T-helper 1 cell (primary cell): ENCODE measurements at places on chromosomes 6 and 20.

- DNase-seq = no peak
Measured at GRCh38 chr6:12164508-12164770, 125.7 kb upstream of the EDN1 start.

DNA sequence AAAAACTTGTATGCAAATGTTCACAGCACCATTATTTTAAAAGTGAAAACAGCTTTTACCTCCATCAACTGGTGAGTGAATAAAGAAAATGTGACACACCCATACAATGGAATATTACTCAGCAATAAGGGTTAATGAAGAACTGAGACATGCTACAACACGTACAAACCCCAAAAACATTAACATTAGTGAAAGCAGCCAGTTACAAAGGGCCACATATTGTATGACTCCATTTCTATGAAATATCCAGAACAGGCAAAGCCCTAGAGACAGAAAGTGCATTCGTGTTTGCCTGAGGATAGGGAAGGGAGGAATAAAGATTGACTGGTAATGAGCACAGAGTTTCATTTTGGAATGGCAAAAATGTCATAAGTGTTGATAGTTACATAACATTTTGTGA, 21.5 kb downstream of the EPM2A start:
- DNase-seq = no peak

DNA sequence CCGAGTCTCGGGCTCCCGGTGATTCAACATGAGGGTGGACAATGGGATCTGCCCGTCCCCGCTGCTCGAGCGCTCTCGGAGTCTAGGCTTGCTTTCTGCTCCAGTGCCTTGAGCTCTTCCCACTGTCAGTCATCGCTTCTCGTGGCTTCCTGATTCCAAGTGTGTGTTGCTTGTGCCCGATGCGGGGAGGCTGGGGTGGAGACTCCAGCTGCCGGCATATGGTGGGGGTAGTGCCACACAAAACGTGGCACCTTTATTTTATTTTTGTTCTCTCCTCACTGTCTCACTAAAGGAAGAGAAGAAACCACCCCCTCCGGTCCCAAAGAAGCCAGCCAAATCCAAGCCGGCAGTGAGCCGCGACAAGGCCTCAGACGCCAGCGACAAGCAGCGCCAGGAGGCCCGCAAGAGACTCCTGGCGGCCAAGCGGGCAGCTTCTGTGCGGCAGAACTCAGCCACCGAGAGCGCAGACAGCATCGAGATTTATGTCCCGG, 14.8 kb upstream of the MYL9 start:
- DNase-seq = no peak

DNA sequence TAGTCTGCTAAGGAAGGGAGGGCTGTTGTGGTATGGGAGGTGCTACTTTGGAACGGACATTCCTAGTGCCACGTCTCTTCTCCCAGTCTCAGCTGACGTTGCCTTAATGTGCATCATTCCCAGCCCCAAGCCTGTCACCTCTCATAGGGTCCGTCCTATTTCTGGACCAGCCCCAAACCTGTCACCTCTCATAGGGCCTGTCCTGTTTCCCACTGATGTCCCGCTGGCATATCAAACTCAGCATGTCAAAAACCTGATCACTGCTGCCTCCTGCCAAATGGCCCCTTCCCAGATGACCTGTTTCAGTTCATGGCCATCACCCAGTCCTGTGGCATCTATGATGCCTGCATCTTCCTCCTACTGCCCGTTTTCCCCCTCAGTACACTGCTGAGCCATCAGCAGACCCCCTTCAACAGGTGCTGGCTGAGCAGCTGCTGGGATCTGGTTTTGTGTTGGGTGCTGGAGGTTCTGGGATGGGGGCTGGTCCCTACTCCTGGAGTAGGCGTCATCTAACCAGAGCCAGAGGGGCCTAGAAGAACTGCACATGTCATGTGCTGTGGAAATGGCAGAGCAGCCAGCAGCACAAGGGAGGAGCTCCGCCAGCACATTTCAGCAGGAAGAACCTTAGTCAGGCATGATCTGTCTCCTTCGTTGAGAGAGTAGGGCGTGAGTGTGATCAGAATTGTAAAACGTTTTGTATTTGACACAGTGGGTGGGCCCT, 3.3 kb downstream of the ENTPD6 start:
- DNase-seq = no peak

DNA sequence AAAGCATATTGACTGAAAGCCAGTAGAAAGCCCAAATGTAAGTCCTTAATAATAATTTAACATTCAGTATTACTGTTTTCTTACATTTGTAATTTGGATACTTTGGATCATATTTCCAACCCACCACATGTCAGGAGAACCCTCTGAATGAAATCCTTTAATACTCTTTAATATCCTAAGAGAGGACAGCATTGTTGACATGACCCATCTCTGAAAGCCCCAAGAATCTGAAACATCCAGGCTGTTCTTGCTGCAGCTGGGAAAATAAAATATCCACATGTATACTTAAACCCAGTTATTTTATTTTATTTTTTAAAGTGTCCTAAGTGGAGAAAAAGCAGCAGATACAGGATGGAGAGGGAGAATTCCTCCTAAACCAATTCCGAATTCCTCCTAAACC, 130.8 kb upstream of the RIPOR2 start:
- no peak for DNase-seq

- DNase-seq = no peak
Measured at GRCh38 chr6:113651120-113651519, 206.0 kb upstream of the MARCKS start.

- no peak for DNase-seq
Measured at GRCh38 chr20:10217721-10218410, 764 bp upstream of the SNAP25 start.

GRCh38 chr6:5996714-5997419, 9.9 kb downstream of the NRN1 start:
- DNase-seq = no peak

- DNase-seq = no peak
Measured at GRCh38 chr20:3364323-3365013, 43.0 kb downstream of the DNAAF9 start.

GRCh38 chr6:43733471-43734293, 36.3 kb upstream of the VEGFA start:
- peak; percentile 73 for DNase-seq

DNA sequence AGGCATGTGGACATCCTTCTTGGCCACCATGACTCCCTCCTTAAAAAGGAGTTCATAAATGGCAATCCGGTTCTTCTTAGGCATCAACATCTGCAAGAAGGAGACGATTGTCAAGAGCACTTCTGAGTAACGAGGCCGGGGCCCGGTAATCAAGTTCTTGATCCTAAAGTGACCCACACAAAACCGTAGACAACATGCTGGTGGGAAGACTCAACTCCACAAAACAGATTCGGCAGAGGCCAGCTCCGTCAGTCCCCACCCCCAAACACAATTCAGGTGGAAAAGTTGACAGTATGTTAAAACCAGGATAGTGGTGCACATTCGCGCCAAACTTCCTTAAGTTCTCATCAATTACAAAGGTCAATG, 754 bp downstream of the RPS10 start:
- DNase-seq = no peak

GRCh38 chr6:7328243-7328642, 15.2 kb upstream of the SSR1 start:
- DNase-seq = no peak

- DNase-seq = no peak
Measured at GRCh38 chr6:27694547-27694874, 217.7 kb downstream of the OR2B2 start.

DNA sequence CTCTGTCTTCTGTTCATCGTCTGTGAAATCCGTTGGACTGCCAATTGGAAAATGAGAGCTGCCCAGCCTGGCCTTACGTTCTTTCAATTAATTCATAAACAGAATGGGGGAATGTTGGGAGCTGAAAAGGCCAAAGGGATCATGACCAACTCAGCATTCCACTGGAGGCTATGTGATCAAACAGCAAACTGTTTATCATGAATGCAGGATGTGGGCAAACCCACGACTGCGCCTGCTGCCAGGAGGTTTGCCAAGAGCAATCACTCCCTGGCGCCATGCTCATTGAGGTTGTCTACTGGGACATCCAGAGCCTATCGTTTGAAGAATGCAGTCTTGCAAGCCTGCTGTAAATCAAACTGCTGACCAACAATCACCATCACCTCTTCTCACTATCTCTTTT, 9.3 kb upstream of the FKBP1A start:
- no peak for DNase-seq

DNA sequence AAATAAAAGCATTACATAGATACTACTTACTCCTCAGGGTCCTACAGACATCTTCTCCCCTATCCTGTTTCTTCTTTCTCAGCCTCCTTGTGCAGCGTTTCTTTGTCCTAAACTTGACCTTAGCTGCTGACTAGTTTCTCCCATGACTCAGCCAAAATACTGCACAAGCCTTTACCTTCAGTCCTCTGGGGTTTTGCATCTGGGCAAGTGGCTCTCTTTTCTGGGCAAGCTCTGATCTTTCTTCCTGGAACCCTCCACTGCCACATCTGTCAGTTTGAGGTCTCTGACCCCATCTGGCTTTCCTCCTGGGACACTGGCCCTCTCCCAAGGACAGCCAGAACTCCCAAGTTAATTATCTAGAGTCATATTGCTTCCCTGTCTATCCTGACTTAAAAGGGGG, 838.4 kb downstream of the DHX35 start:
- no peak for DNase-seq

- no peak for DNase-seq
Measured at GRCh38 chr20:50518270-50518721, 8.1 kb downstream of the PTPN1 start.

DNA sequence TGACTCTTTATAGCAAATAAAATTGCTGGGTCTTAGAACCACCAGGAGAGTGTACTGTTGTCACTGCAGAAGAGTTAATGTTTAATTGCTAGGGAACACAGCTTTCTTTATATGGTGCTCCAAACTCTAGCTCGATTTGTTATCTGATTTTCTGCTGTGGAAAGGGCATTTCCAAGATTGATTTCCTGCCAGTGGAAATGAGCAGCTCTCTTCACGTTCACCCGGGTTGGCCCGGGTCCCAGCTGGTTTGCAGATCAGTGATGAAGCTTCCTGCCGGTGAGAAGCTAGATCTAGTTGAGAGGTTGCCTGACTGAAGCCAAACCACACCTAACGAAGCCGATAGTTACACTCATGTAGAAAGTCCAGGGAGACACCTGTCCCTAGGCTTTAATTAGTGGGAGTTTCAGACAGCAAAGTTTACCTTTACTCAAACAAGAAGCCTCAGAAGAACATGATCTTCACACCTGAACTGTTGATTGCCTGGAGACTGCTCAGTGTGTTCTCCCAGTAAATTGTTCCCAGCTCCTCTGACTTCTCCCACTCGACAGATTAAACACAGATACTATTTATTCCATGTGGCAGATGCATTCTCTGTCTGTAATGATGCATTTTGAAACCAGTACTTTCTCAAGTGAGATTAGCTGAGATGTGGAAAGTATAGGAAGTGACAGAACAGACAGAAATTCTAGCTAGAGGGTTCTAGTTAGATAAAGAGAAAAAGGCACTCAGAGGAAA, 27.8 kb downstream of the PAQR8 start:
- DNase-seq = no peak

DNA sequence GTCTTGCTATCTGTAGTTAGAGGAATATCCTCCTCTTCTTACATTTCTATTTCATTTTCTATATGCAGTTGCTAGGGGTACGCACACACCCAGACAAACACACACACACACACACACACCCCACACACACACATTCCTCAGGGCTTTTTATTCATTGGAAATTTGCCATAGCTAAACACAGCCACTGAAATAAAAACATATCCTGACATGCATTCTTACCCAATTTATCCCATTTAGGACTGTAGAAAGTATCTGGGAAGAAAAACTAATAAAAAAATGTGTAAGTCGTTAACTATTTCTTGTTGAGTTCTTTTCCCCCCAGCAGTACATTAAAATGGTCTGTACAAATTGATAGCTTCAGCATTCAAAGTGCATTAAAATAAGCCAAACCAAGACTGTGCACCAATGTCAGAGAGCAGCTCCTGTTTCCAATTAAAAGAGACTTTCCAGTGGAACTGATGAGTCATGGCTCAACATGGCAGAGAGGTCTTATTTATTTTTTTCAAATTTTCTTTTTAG, 357.9 kb upstream of the AGPAT4 start:
- no peak for DNase-seq

- no peak for DNase-seq
Measured at GRCh38 chr6:14925699-14926026, 320.2 kb upstream of the JARID2 start.

DNA sequence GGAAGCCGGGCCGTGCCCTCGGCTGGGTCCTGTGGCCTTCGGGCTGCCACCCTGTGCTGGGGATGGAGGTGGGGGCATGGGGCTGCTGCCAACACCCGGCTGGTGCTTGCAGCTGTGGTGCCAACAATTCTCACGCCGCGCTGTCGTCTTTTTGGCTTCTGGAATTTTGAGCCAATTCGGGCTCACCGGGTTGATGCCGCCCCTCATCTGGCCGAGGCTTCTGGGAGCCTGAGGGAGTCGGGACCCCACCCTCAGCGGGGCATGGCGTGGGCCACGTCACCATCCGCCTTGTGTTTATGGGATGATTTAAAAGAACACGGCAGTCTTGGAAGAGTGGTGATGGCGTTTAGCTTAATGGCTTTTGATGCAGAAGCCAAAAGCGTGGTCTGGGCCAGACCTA, 8.7 kb upstream of the NPBWR2 start:
- no peak for DNase-seq

- no peak for DNase-seq
Measured at GRCh38 chr6:129859524-129859923, 1.6 kb downstream of the TMEM244 start.

DNA sequence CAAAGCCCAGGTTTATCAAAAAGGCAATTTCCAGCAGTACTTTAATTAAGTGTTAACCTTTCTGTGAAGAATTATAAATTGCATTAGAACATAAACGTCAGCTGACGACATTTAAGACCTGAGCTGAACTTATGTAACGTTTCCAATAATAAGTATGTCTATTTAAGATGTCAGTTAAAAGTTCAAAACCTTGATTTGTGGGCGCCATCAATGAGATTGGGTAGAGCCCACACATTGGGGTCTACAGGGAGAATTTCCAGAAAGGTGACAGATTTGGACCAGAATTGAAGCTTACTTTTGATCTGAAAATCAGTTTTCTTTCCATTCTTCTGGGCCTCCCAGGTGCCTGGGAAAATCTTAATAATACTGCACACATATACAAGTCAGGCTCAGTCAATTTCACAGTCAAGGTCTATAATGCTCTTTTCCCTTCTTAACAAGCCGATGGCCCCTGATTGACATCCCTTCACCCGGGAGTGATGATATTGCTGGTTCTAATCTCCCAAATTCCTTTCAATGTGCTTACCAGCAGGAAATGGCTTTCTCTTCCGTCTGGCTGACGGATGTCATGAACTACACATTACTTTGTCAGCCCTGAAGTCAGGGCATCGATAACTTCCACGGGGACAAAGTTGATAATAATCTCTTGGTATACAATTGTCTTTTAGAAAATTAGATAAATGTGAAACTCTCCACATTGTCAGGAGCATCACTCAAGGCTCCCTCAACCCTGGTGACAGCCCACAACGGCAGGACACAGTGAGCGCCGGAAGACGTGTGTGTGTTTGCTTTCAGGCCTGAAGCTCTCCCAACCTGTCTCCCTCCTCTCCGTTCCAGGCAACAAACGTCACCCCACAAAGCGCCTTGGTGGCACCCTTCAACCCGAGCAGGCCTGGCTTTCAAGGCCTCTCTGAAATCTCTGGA, 396.5 kb upstream of the CNR1 start:
- no peak for DNase-seq

- no peak for DNase-seq
Measured at GRCh38 chr20:33908868-33909267, 84.8 kb upstream of the RALY start.

- no peak for DNase-seq
Measured at GRCh38 chr20:43731469-43731868, 4.7 kb upstream of the GTSF1L start.

GRCh38 chr20:17281478-17281877, 54.6 kb downstream of the PCSK2 start:
- no peak for DNase-seq

GRCh38 chr6:364609-365540, 26.7 kb upstream of the IRF4 start:
- DNase-seq = no peak
